ENCODE measurements at places on chromosomes 3 and 15. TPM values are rescaled to one million over a fixed set of nuclear protein-coding genes. Genes with fewer than 3 reads are reported as not detected.

Gene STAC
- 0.59 TPM for total RNA-seq

Gene NTRK3
- 0.17 TPM for total RNA-seq

Gene IL5RA
- 0.19 TPM for total RNA-seq

Gene KLF15
- total RNA-seq: 64.0 TPM

Gene GABRR3
- not detected for total RNA-seq

Gene PRKCD
- 3.2 TPM for total RNA-seq

Gene ADAMTS7
- total RNA-seq: 1.1 TPM

Gene ANO10
- total RNA-seq: 16.1 TPM

DNA sequence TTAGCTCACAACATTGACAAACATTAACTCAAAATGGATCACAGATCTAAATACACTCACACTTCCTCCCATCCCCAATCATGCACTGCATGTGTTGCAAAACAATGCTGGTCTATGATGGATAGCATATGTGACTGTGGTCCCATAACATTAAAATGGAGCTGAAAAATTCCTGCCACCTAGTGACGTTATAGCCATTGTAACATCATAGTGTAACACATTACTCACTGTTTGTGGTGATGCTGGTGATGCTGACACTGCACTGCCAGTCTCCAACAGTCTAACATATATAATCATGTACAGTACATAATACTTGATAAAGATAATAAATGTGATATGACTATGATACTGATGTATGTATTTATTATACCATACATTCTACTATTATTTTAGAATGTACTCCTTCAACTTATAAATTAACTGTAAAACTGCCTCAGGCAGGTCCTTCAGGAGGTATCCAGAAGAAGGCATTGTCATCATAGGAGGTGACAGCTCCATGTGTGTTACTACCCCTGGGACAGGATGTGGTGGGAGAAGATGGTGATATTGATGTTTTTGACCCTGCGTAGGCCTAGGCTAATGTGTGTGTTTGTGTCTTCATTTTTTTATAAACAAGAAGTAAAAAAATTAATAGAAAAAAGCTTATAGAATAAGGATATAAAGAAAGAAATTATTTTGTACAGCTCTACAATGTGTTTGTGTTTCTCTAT, 41.3 kb downstream of the TXNRD3 start:
- peaks cover 4% of the 10 kb centered on the region for H3K36me3 ChIP-seq
- DNase-seq: no peak
- no peaks in the 10 kb centered on the region for H3K27me3 ChIP-seq
- H3K4me3 ChIP-seq: no peak overlapping the region

GRCh38 chr3:65091565-65091964, 403.8 kb upstream of the ADAMTS9 start:
- no peak overlapping the region for H3K27ac ChIP-seq
- no peaks in the 10 kb centered on the region for H3K27me3 ChIP-seq
- no peaks in the 10 kb centered on the region for H3K4me1 ChIP-seq
- no peak overlapping the region for H3K4me3 ChIP-seq

- H3K36me3 ChIP-seq: no peaks in the 10 kb centered on the region
- no peak overlapping the region for H3K27ac ChIP-seq
- DNase-seq: no peak
- no peaks in the 10 kb centered on the region for H3K27me3 ChIP-seq
- H3K4me3 ChIP-seq: no peak overlapping the region
Observed at GRCh38 chr3:99128235-99128634, 226.7 kb upstream of the DCBLD2 start.

- no peaks in the 10 kb centered on the region for H3K27me3 ChIP-seq
- H3K27ac ChIP-seq: peak overlapping the region; percentile 95
- no peaks in the 10 kb centered on the region for H3K36me3 ChIP-seq
Observed at GRCh38 chr3:45688194-45688881, 858 bp upstream of the SACM1L start.

- peaks cover 35% of the 10 kb centered on the region for H3K4me1 ChIP-seq
- H3K27ac ChIP-seq: no peak overlapping the region
- peak; percentile 50 for DNase-seq
- no peaks in the 10 kb centered on the region for H3K27me3 ChIP-seq
- H3K36me3 ChIP-seq: peaks cover 4% of the 10 kb centered on the region
Observed at GRCh38 chr3:35789042-35789831, 149.9 kb downstream of the ARPP21 start.

DNA sequence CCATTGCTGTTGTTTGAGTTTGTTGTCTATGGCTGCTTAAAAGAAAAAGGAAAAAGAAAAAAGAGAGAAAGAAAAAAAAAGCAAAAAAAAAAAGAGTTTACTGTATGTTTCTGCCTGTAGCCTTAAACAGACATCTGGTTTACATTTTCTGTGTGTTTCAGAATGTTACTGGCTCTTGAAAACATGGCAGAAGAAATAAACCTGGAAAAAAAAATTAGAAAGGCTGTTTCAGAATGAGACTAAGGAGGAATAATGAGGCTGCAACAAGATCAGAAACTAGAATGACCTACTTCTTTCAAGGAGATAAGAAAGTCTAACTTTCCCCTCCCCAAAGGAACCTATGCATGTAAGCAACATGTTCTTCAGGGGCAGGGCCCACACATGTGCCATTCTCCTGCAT, 292.1 kb downstream of the DIPK2A start:
- no peaks in the 10 kb centered on the region for H3K36me3 ChIP-seq
- no peaks in the 10 kb centered on the region for H3K4me1 ChIP-seq
- H3K27ac ChIP-seq: no peak overlapping the region
- no peak overlapping the region for H3K4me3 ChIP-seq

DNA sequence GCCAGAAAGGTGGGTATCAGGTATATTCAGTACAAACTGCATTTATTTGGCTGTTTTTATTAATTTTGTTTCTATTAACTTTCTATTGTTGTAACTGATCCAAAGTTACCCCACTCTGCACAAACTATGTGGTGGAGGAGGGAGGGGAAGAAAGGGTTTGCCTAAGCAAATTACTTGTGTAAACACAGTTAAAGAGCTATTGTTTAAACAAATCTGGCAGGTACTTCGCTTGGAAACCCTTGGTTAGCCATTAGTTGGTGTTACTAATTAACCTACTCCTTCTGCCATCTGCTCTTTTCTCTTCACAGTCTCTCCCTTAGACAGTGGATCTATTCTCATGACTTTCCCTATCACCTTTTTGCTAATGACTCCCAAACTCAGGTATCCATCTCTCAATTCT, 328.4 kb upstream of the NECTIN3 start:
- H3K4me1 ChIP-seq: no peaks in the 10 kb centered on the region
- H3K27ac ChIP-seq: no peak overlapping the region
- H3K36me3 ChIP-seq: no peaks in the 10 kb centered on the region

- DNase-seq: no peak
- H3K4me1 ChIP-seq: no peaks in the 10 kb centered on the region
- no peaks in the 10 kb centered on the region for H3K36me3 ChIP-seq
- no peak overlapping the region for H3K4me3 ChIP-seq
- H3K27me3 ChIP-seq: no peaks in the 10 kb centered on the region
Observed at GRCh38 chr3:109944836-109945235, 607.5 kb upstream of the DPPA4 start.

GRCh38 chr3:67192466-67192865, 194.4 kb downstream of the KBTBD8 start:
- DNase-seq: no peak
- H3K36me3 ChIP-seq: no peaks in the 10 kb centered on the region
- H3K4me3 ChIP-seq: no peak overlapping the region
- no peak overlapping the region for H3K27ac ChIP-seq

DNA sequence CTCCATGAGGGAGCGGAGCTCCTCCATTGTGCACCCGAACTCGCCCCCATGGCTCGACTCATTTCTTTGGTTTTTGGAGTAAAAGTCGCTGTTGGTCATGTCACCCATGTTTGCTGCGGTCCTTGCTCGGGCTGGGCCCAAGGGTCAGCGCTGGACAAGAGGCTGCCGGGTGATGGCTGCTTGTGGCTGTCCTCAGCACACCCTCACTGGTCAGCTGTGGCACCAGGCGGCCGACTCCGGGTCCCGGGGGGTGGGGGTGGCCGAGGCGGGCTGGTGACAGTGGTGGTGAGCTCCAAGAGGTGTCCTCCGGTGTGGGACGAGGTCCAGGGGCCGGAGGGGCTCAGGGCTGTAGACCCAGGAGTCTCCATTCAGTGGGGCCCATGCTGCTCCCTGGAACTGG, 56.0 kb downstream of the ATP2B2 start:
- no peaks in the 10 kb centered on the region for H3K36me3 ChIP-seq
- no peaks in the 10 kb centered on the region for H3K27me3 ChIP-seq
- no peak overlapping the region for H3K4me3 ChIP-seq
- H3K27ac ChIP-seq: peak overlapping the region; percentile 61
- peaks cover 44% of the 10 kb centered on the region for H3K4me1 ChIP-seq

DNA sequence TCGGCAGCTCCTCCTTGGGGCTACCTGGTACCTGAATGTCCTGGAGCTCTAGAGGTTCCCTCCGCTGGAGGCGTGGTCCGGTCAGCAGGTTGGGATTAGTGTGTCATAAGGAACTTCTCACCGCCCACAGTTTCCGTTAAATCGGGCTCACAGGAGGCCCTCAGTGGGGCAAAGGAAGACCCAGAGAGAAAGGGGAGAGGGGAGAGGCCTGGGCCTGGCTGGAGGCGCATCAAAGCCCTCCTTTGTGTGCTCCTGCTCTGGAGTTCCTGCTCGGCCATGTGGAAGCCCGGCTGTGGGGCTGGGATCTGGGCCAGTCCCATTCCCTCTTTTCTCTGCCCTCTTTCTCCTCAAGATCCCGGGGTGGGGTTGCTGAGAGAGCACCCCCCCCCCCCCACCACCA, at the start of gene RLBP1:
TSS of gene RLBP1 (minus strand) at position 37 of the 400 bp plus-strand sequence. CDS start 2,604 bp downstream, outside the sequence.
- H3K27me3 ChIP-seq: no peaks in the 10 kb centered on the region
- DNase-seq: no peak
- no peaks in the 10 kb centered on the region for H3K4me1 ChIP-seq
- no peak within 1 kb of the TSS for H3K4me3 ChIP-seq
- no peak within 1 kb of the TSS for H3K27ac ChIP-seq
- no peaks in the 10 kb centered on the region for H3K36me3 ChIP-seq

- H3K36me3 ChIP-seq: peaks cover 55% of the 10 kb centered on the region
- H3K27me3 ChIP-seq: no peaks in the 10 kb centered on the region
- peak; percentile 1 for DNase-seq
- H3K4me1 ChIP-seq: peaks cover 14% of the 10 kb centered on the region
- H3K27ac ChIP-seq: no peak overlapping the region
Observed at GRCh38 chr3:12898290-12898964, 57.1 kb upstream of the RPL32 start.

DNA sequence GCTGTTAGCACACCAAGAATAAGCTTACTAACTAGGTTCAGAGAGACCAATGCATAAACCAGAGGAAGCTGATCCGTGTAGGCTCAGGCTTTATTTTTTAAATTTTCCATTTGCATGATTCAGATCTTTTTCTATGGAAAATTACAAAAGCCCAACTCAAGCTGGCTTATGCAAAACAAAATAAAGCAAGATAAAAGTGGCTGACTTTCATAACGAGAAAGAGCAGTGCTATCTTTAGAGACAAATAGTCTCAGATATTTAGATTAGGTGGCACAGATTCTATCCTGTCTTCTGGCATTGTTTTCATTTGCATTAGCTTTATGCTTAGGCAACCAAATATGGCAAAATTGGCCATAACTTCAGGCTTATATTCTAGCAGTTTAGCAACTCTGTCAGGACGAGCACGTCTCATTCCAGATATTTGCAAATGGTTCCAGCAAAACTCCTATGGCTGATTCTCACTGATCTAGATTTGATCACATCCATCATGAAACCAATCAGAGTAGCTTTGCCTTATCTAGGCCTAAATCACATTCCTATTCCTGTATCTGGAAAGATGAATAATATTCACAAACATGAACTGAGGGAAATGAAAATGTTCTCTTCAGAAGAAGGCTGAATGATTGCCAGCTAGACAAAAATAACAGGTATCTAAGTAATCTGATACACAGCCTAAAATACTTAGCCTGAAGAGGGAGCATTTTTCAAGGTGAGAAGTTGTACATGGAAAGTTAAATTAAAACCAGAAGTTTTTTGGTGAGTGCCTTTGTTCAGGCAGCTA, 216.4 kb upstream of the DPPA4 start:
- H3K36me3 ChIP-seq: no peaks in the 10 kb centered on the region
- H3K27ac ChIP-seq: no peak overlapping the region
- H3K4me1 ChIP-seq: no peaks in the 10 kb centered on the region
- H3K4me3 ChIP-seq: no peak overlapping the region
- DNase-seq: no peak
- H3K27me3 ChIP-seq: no peaks in the 10 kb centered on the region

DNA sequence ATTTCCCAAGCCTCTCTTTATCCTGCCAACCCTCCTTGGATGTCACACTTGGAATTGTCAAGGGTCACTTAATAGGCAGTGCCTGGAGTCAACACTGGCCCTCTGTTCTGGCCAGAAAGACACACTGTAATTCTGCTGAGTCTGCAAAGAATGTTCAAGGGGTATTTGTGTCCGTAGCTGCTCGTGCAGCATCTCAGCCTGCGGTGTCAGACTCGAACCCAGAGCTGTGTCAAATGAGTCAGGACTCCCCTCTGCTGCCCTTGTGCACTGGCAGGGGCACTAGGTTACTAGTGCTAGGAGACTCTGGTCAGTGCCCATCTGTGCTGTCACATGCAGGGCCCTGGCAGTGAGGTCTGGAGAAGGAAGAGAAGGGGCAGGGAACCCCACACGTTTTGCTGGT, 795 bp upstream of the AHSG start:
- no peak for DNase-seq
- H3K4me3 ChIP-seq: no peak overlapping the region
- H3K36me3 ChIP-seq: no peaks in the 10 kb centered on the region
- no peaks in the 10 kb centered on the region for H3K27me3 ChIP-seq
- H3K4me1 ChIP-seq: no peaks in the 10 kb centered on the region

- no peaks in the 10 kb centered on the region for H3K27me3 ChIP-seq
- DNase-seq: no peak
- H3K36me3 ChIP-seq: no peaks in the 10 kb centered on the region
- H3K4me1 ChIP-seq: no peaks in the 10 kb centered on the region
- no peak overlapping the region for H3K27ac ChIP-seq
Observed at GRCh38 chr15:29034593-29035335, 149.0 kb downstream of the APBA2 start.

- H3K36me3 ChIP-seq: no peaks in the 10 kb centered on the region
- H3K4me3 ChIP-seq: no peak overlapping the region
- H3K27ac ChIP-seq: no peak overlapping the region
- H3K4me1 ChIP-seq: no peaks in the 10 kb centered on the region
Observed at GRCh38 chr15:29054171-29055045, 168.6 kb downstream of the APBA2 start.

GRCh38 chr3:42557854-42558253, 23.9 kb downstream of the SEC22C start:
- no peak overlapping the region for H3K27ac ChIP-seq
- H3K4me3 ChIP-seq: no peak overlapping the region
- DNase-seq: no peak

GRCh38 chr15:64478863-64479262, 18.5 kb downstream of the ZNF609 start:
- H3K36me3 ChIP-seq: no peaks in the 10 kb centered on the region
- DNase-seq: no peak
- H3K27me3 ChIP-seq: no peaks in the 10 kb centered on the region
- no peak overlapping the region for H3K4me3 ChIP-seq
- no peak overlapping the region for H3K27ac ChIP-seq
